Endothelial cell of umbilical vein (primary cell): ENCODE measurements at places on chromosomes 3 and 15. TPM values are rescaled to one million over a fixed set of nuclear protein-coding genes. Genes with fewer than 3 reads are reported as not detected.
A peak's percentile ranks its signal among the peaks of the same experiment; 100 is the strongest.

Gene GPR15
- total RNA-seq, result not detected in 2 replicates

Gene KIF7
- total RNA-seq, result 11.3 and 13.1 TPM in 2 replicates

Gene SNX22
- total RNA-seq, result 0.14 and 0.73 TPM in 2 replicates

Gene CTXND1
- not detected in 2 replicates for total RNA-seq

Gene RARRES1
- total RNA-seq, result 1.5 and 1.8 TPM in 2 replicates

Gene SPINK8
- total RNA-seq, result not detected in 2 replicates

Gene C3orf85
- total RNA-seq, result not detected in 2 replicates

DNA sequence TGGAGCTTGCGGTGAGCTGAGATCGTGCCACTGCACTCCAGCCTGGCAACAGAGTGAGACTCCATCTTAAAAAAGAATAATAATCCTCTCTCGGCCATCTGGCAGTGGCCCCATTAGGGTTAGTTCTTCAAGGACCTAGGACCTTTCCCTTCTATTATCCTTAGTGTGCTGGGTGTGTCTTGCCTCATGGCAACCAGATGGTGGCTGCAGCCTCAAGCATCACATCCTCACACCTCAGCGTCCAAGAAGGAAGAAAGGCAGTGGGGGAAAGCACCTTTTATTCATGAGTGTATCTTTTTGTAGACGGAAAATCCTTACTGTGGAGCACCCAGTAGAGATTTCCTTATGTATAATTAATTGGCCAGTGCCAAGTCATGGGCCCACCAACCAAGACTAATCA is 42.7 kb upstream of the TFRC start:
- H3K27ac ChIP-seq, result no peak overlapping the region
- H3K4me1 ChIP-seq, result no peaks in the 10 kb centered on the region
- no peaks in the 10 kb centered on the region for H3K36me3 ChIP-seq
- no peak for DNase-seq
- no peaks in the 10 kb centered on the region for H3K27me3 ChIP-seq
- no peak overlapping the region for H3K4me3 ChIP-seq

DNA sequence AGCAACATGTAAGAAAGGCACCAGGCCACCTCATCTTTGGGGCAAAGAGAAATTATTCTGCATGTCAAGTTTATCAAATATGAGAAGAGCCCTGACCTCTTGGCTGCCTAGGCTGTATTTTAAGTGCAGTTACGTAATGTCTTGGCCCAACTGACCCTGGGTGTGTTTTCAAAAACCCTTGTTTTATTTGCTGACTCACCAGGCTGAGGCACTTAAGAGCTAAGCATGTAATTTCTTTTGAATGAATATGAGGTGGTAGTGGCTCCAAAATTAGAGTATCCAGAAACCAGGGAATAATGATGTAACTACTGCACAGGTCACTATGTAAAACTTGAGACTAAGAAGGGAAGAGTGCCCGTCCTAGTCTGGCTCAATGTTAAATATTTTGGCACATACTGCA is 24.3 kb downstream of the PGPEP1L start:
- H3K4me1 ChIP-seq, result no peaks in the 10 kb centered on the region
- DNase-seq, result peak; percentile 45
- H3K36me3 ChIP-seq, result no peaks in the 10 kb centered on the region
- H3K4me3 ChIP-seq, result no peak overlapping the region

GRCh38 chr3:172511783-172512762 is 11.2 kb downstream of the TNFSF10 start:
- peak overlapping the region; percentile 15 for H3K27ac ChIP-seq
- peaks cover 23% of the 10 kb centered on the region for H3K4me1 ChIP-seq
- H3K4me3 ChIP-seq, result no peak overlapping the region
- H3K27me3 ChIP-seq, result no peaks in the 10 kb centered on the region

- no peak for DNase-seq
- no peak overlapping the region for H3K4me3 ChIP-seq
- H3K27me3 ChIP-seq, result peaks cover 2% of the 10 kb centered on the region
- H3K27ac ChIP-seq, result no peak overlapping the region
- no peaks in the 10 kb centered on the region for H3K4me1 ChIP-seq
- no peaks in the 10 kb centered on the region for H3K36me3 ChIP-seq
Observed at GRCh38 chr3:42846685-42847522, 28.8 kb downstream of the CYP8B1 start.

DNA sequence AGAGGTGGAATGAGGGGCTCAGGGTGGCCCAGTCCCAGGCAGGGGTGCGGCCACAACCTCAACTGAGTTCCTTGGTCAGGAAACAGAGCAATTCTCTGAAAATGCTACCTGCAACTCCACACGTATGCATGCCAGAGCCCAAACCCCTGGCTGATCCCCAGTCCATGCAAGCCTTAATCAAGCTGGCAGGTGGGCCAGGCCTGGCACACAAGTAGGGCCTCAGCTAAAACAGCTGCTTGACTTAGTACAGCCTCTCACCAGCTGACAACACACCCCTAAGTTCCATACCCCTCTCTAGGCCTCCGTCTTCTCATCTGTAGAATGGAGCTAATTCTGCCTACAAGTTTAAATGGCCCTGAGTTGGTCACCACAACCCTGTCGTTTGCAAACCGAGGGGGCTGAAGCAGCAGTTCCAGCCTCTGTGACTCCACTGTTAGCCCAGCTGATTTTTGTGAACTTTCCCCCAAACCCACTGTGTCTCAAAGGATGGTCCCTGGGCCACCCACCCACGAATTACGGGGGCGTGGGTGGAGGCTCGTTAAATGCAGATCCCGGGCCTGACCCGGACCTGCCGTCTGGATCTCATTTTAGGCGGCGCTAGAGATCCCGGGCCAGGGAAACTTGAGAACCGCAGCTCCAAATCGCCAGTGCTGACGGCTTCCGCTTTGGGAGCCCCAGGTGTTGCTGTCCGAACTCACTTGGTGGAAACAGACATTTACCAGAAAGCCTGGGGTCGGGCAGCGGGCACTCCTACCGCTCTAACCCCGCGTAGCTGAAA is 927 bp downstream of the CHDH start:
- no peak overlapping the region for H3K4me3 ChIP-seq
- H3K4me1 ChIP-seq, result no peaks in the 10 kb centered on the region

- H3K27ac ChIP-seq, result peak overlapping the region; percentile 28
- H3K36me3 ChIP-seq, result no peaks in the 10 kb centered on the region
- H3K4me1 ChIP-seq, result peaks cover 15% of the 10 kb centered on the region
- H3K4me3 ChIP-seq, result no peak overlapping the region
Observed at GRCh38 chr3:14323401-14324223, 78.8 kb upstream of the SLC6A6 start.

GRCh38 chr3:120773932-120774331 is 31.4 kb downstream of the GTF2E1 start:
- no peak for DNase-seq
- H3K4me1 ChIP-seq, result peaks cover 4% of the 10 kb centered on the region

GRCh38 chr3:161117646-161118045 is 12.5 kb upstream of the B3GALNT1 start:
- peaks cover 11% of the 10 kb centered on the region for H3K4me1 ChIP-seq
- H3K27ac ChIP-seq, result no peak overlapping the region
- H3K27me3 ChIP-seq, result no peaks in the 10 kb centered on the region
- no peaks in the 10 kb centered on the region for H3K36me3 ChIP-seq
- no peak overlapping the region for H3K4me3 ChIP-seq

- H3K27me3 ChIP-seq, result no peaks in the 10 kb centered on the region
- DNase-seq, result no peak
- H3K4me1 ChIP-seq, result peaks cover 25% of the 10 kb centered on the region
- no peak overlapping the region for H3K27ac ChIP-seq
- no peaks in the 10 kb centered on the region for H3K36me3 ChIP-seq
Observed at GRCh38 chr3:35663471-35663870, 24.1 kb downstream of the ARPP21 start.

DNA sequence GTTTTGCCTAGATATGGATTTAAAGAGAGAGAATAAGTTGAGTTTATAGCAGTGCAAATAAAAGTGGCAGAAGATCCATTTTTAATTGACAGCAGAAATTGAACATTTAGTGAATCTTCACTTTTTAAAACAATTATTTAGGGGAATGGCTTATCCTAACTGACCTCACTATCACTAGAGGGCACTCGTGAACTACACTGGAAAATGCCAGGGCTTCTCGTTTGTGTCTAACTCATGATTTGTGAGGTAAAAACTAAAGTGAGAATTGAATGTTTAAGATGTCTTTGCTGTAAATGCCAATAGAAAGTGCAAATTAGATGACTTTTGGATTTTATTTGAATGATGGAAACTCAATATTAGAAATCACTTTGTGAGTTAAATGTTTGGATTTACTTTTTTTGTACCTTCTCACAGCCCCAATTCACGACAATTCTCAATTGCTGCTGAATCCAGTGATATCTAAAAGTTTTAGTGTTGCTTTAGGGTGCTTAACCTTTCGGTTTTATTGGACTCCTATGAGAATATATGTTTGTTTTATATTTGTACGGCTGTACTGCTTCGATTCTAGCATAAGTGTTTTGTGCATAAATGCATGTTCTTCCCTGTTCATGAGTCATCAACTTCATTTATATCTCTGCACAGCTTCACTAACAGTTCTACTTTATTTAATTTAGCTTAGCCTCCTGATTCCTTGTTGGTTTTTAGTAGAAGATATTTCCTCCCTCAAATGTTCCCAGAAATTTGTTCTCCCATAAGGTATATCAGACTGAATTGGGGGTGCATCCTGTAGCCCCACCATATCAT is 462.1 kb downstream of the MFSD1 start:
- peaks cover 21% of the 10 kb centered on the region for H3K27me3 ChIP-seq
- no peak overlapping the region for H3K4me3 ChIP-seq
- DNase-seq, result peak; percentile 60
- H3K27ac ChIP-seq, result no peak overlapping the region
- no peaks in the 10 kb centered on the region for H3K36me3 ChIP-seq
- H3K4me1 ChIP-seq, result no peaks in the 10 kb centered on the region

- no peaks in the 10 kb centered on the region for H3K36me3 ChIP-seq
- no peak for DNase-seq
- no peak overlapping the region for H3K4me3 ChIP-seq
Observed at GRCh38 chr3:50435371-50436113, 67.9 kb downstream of the CACNA2D2 start.

- no peaks in the 10 kb centered on the region for H3K36me3 ChIP-seq
- H3K4me3 ChIP-seq, result no peak overlapping the region
- peak overlapping the region; percentile 39 for H3K27ac ChIP-seq
- H3K4me1 ChIP-seq, result peaks cover 62% of the 10 kb centered on the region
- H3K27me3 ChIP-seq, result no peaks in the 10 kb centered on the region
- DNase-seq, result no peak
Observed at GRCh38 chr3:46948830-46949671, 27.5 kb downstream of the CCDC12 start.

DNA sequence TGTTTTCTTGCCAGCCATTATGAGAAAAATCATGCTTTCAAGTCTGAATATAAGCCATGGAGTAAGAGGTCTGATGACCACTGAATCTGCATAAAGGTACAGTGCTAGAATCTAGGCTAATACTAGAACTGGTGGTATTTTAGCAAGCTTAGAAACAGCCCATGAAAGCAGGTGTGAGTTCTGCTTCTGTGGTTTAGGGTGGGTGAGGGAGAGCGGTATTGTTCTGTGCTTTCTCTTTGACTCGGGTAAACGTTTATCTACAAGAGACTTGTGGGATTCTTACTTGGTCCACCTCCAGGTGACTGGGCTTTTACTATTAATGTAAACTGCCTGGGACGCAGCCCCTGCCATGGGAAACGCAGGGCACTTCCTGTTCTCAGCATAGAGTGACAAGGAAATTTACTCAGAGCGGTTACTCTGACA is 55.2 kb downstream of the PGPEP1L start:
- peaks cover 3% of the 10 kb centered on the region for H3K4me1 ChIP-seq
- no peak overlapping the region for H3K4me3 ChIP-seq
- DNase-seq, result peak; percentile 71
- H3K27me3 ChIP-seq, result no peaks in the 10 kb centered on the region
- H3K36me3 ChIP-seq, result peaks cover 45% of the 10 kb centered on the region

GRCh38 chr3:155876503-155876902 is 6.1 kb downstream of the GMPS start:
- no peaks in the 10 kb centered on the region for H3K36me3 ChIP-seq
- no peak for DNase-seq
- no peak overlapping the region for H3K27ac ChIP-seq
- H3K4me3 ChIP-seq, result no peak overlapping the region

DNA sequence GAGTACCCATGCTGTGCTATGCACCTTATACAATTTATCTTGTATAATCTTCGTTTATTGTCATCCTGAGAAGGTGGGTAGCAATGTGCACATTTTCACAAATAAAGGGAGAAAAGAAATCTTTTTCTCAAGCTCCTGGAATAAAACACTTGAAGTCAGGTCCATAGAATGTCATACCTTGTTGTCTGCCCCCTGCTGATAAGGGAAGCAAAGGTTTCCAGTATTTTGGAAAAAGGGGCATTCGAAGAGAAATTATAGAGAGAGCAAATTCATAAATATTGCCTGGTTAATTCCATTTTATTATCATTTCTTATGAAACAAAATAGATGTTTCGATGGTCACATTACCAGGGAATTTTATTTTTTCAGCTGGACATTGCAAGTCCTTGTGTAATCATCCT is 277.8 kb downstream of the RAP2B start:
- no peaks in the 10 kb centered on the region for H3K36me3 ChIP-seq
- H3K4me1 ChIP-seq, result no peaks in the 10 kb centered on the region
- DNase-seq, result no peak
